Putamen (tissue), 1 donor: ENCODE measurements at places on chromosomes 5 and 9.

- no peak for DNase-seq
Observed at GRCh38 chr9:81622471-81623255, 66.7 kb downstream of the TLE1 start.

DNA sequence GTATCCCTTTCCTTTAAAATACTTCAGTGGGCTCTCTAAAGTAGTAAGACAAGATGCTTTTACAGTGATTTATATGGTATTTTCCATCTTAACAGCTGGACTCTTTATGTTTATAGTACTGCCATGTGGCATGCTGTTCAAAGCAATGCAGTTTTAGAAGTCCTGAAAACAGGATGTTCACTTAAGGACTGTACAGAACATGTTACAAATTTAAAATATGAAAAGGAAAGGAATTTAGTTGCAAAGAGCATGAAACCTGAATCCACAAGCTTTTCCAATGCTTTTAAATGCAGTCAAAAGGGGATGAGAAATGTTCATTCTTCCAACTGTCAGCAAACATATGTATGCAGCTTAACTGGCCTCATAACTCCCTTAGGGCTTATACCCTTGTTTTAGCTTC, 580.2 kb downstream of the EFNA5 start:
- no peak for DNase-seq

GRCh38 chr9:76394960-76395252, 680 bp upstream of the RFK start:
- no peak for DNase-seq

- DNase-seq, result peak; percentile 63
Observed at GRCh38 chr5:180670586-180671359, 21.4 kb upstream of the FLT4 start.

GRCh38 chr5:143108498-143109128, 294.9 kb downstream of the NR3C1 start:
- no peak for DNase-seq

GRCh38 chr9:114238891-114239875, 83.7 kb upstream of the ORM1 start:
- DNase-seq, result peak; percentile 46

DNA sequence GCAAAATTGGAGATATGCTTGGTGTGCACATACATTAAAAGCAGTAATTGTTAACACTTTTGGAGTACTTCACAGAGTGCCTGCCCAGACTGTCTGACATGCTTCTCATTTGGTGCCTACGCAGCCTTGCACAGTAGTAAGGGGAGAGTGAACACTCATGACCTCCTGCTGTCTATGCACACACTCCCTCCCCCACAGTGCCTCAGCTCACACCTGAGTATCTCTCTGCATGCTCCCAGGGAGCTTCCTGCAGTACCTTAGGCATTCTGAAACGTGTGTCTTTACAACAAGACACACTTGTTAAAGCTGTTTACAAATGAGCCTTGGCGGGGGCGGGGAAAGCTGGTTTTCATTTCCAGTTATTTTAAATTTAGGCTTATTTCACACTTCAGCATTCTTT, 18.0 kb downstream of the MAP3K1 start:
- DNase-seq, result no peak

DNA sequence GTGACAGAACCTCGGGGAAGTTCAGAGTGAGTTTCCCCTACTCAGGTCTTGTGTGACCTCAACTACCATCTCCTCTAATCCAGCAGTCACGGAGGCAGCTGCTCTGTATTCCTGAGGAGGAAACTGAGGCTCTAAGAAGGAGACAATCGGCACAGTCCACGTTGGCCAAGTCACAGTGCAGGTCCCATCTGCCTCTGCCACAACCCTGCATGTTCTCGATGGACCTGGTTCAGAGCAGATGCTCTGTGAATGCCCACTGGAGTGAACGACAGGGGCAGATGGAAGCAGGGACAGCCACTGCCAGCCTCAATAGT, 722 bp upstream of the ERGIC1 start:
- DNase-seq, result no peak

- DNase-seq, result no peak
Observed at GRCh38 chr5:175494264-175495183, 16.2 kb downstream of the SFXN1 start.

- no peak for DNase-seq
Observed at GRCh38 chr9:86550401-86550800, 196.2 kb upstream of the TUT7 start.

DNA sequence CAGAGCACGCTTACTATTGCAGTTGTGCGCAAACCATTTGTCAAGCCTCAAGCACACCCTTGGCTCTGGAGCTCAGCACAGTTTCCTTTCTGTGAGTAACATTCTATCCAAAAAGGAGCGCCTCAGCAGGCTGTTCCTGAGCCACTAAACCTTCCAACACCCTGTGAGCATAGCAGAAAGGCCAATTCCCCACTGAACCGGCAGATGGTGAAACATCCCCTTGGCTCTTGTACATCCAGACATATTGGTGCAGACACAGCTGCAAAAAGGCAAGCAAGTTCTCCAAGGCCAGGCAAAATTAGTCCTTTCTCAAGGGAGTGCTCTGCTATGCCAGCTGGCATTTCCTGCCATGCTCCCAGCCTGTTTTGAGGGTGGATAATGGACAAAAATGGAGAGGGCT, 44.1 kb upstream of the CEMIP2 start:
- DNase-seq, result peak; percentile 79

GRCh38 chr9:35526087-35526801, 36.3 kb downstream of the RUSC2 start:
- no peak for DNase-seq

DNA sequence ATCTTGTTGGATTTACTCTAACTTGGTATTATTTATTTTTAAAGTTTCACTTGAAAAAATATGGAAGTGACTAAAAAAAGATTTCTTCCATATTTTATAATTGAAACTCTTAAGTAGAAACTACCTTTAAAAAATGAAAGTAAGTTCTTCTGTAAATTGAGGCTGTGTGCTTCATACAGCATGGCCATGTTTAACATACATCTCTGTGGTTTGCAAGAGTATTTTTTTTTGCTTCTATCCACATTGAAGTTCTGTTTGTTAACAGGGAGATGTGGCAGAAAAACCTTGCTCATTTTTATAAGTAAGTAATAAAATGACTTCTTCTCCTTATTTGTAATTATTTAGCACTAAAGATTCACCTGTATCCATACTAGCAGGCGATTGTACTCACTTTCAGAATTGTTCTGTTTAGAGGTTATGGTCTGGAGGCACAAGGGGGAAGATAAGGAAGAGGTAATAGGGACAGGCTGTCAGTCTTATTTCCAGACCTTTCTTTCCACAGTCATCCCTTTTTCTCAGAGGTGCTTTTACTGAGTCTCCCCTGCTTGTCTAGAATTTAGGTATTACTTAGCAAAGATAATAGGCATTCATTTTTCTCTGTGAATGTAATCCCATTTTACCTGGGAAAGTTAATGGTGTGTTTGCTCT, 16.0 kb downstream of the FYB1 start:
- DNase-seq, result no peak

DNA sequence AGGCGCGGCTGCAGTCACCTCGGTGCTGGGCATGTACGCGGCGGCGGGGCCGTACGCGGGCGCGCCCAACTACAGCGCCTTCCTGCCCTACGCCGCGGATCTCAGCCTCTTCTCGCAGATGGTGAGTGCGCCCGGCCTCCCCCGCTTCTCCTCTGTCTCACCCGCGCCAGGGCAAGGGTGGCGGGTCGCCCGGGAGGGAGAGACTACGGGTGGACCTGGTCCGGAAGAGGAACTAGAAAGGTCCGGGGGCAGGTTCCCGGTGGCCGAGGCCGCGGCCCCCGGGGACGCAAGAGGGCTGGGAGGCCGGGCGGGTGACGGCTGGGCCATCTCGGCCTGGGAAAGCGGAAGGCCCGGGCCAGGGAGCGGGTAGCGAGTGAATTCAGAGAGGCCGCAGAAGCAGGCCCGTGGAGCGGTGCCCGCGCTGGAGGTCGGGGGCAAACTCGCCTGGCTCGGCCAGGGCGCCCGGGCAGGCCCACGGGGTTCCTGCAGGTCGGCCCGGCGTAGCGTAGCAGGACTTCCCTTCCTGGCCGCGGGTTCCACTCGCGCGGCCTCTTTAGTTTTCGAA, 711 bp downstream of the IRX1 start:
- no peak for DNase-seq

GRCh38 chr9:10127867-10128266, 484.9 kb downstream of the PTPRD start:
- no peak for DNase-seq
